ELR (cell line): ENCODE measurements at places on chromosomes 7 and 10.

DNA sequence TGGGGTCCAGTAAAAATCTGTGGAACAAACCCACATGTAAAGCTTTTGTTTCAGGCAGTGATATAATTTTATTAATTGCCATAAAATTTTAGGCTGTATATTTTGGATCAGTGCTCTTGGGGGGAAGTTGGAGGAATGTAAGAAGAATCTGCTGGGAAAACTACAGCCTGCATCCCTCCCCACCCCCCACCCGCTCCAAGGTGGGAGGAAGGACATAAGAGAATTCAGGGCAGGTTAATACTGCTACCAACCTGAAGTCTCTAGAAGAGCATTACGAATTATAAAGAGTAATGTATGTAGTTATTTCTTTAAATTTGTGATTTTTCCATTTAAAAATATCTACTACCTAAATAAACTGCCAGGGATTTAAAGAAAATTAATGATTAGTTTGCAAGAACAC, 47.2 kb upstream of the GPR37 start:
- DNase-seq: no peak

DNA sequence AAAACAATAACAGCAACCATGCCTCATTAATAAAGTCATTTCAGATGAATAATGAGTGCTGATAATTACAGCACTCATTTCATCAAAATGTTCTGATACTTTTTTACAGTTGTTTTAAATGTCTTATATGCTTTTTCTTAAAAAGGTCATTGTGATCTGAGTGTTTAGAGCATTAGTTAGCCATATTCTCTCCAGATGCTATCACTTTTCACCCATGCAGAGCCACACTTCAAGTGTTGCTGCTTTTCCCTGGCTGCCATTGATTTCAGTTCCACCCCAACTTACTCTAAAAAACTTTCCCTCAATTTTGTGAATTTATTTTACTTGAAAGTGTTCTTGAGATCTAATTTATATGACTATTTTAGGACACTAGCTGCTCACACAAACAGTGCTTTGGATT, 41.8 kb downstream of the NUP205 start:
- DNase-seq: peak; percentile 47

- DNase-seq: peak; percentile 41
Observed at GRCh38 chr7:143367972-143368371, 5.5 kb upstream of the FAM131B start.

DNA sequence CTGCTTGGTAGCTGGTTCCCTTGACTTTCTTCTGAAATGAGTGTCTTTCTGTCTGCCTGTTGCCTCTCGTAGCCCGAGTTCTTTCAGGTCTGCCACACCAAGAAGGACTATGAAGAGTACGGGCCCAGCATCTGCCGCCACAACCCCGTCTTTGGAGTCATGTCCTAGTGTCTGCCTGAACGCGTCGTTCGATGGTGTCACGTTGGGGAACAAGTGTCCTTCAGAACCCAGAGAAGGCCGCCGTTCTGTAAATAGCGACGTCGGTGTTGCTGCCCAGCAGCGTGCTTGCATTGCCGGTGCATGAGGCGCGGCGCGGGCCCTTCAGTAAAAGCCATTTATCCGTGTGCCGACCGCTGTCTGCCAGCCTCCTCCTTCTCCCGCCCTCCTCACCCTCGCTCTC, 94.8 kb downstream of the ACTR3B start:
- DNase-seq: no peak

- DNase-seq: peak; percentile 81
Observed at GRCh38 chr10:121927318-121927840, 452 bp downstream of the ATE1 start.

- peak; percentile 73 for DNase-seq
Observed at GRCh38 chr7:106041140-106041717, 70.9 kb downstream of the SYPL1 start.
